Upper lobe of left lung (tissue), 6 donors: ENCODE measurements at places on chromosomes 1 and 21.

DNA sequence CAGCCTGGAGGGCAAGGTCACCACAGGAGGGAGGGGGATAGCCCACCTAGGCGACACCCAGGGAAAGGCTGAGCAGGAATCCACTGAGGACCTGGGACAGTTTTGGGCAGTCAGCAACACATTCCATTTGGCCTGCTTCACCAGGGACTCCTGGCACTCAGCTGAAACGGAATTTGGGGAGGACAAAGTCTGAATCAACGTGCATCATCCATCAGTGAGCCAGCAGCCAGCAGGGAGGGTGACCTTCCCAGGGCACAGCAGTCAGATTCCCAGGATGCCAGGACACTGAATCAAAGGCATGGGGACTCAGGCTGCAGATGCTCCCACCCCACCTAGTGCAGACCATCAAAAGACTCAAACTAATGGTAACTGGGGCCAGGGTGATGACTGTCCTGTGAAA is 4.6 kb downstream of the SH3BP5L start:
- no peak for DNase-seq

DNA sequence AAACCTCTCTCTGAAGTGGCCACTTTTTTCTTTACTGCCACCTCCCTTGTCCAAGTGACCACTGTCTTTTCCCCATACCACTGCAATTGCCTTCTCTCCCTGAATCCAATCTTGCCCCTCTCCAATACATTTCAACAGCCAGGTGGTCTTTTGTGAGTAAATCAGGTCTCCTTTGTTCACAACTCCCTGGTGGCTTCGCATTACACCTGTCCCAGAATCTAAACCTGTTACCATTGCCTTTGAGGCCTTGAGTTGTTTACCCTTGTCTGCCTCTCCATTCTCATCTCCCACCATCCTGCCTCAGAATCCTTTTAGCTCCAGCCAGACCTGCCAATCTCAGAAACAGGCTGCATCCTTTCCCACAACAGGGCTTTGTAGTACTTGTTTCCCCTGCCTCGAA is 21.8 kb upstream of the DYNLT5 start:
- DNase-seq: no peak

DNA sequence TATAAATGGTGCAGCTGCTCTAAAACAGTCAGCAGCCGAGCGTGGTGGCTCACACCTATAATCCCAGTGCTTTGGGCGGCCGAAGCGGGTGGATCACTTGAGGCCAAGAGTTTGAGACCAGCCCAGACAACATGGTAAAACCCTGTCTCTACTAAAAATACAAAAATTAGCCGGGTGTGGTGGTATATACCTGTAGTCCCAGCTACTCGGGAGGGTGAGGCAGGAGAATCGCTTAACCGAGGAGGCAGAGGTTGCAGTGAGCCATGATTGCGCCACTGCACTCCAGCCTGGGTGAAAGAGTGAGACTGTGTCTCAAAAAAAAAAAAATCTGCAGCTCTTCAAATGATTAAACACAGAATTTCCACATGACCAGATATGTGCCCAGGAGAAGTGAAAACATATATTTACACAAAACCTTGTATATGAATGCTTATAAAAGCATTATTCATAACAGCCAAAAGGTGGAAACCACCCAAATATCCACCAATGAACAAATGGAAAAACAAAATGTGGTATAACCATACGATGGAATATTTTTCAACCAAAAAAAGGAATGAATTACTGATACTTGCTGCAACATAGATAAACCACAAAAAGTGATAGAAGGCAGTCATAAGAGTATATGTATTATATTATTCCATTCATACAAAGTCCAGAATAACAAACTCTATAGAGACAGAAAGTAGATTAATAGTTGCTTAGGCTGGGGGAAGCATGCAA is 14.1 kb downstream of the EPS15 start:
- DNase-seq: no peak

DNA sequence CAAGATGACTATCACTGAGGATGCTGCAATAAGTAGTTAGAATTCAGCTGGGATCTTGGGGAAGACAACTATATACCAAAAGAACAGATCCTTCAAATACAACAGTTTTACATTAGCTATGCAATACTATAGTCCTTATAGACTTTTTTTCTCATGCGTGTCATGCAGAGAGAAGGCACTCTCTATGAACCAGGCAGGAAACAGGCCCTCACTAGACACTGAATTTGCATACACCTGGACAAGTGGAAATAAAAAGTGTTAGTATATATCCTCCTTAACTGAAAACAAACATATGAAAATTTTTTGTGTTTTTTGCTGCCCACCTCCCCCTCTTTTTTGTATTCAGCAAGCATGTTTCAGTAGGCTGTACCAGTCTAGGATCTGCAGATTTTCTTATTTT is 29.9 kb downstream of the TMCO1 start:
- no peak for DNase-seq

DNA sequence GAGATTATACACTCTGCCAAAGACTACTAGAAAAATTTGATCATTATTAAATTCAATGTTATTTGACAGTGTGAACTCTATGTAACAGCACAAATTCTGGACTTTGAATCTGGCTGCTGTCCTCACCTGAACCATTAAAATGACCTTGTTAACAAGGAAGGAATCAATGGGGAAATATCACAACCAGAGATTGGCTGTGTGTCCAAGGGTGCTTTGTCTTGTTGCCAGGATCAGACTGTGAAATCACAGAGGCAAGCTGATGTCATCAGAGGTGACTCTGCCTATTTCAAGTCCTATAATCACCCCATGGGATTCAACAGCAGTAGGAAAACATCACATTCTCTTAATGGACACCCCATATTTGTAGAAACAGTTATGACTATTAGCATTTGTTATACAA is 46.8 kb downstream of the ADAMTS5 start:
- no peak for DNase-seq

- DNase-seq: no peak
Measured at GRCh38 chr1:206472886-206473285, 2.6 kb downstream of the IKBKE start.

DNA sequence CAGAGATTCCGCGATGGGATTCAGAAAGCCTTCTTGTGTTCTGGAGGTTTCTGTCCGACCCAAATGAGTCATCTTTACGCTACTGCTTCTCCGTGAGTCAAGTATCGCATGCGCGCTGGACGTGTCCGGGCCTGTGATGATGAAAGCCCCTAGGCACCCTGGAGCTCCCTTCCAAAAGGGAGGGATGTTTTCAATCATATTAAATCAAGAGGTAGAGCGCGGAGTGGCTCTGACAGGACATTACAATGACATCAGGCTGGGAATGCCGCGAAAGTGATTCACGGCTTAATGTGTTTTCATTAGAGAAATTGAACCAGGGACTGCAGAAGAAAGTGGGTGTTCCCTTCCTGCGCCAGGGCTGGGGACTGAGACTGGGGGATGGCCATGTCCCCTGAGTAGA is 48.5 kb downstream of the AJAP1 start:
- no peak for DNase-seq

DNA sequence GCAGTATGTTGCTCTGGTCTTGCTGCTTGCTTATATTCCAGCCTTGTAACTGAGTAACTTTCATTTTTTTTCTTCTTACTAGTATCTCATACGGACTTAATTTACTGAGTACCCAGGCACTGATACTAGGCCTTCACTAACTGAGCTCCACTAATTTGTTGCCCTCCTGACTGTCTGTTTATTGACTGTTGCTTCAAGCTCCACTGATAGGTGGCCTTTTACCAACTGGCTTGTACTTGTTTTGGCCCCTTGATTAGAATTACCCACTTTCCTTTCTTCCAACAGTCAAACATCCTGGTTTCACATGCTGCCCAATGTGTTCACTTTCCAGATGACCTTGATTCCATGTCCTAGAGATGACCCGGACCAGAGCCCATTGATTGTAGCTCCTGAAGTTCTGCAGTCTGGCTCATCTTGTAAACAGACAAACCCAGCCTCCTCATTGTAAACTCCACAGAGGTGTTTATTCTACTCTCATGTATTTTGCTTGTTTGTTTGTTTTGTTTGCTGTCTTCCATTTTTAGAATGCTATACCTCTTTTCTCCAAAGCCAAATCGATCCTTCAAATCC is 27.7 kb downstream of the RGS1 start:
- no peak for DNase-seq

DNA sequence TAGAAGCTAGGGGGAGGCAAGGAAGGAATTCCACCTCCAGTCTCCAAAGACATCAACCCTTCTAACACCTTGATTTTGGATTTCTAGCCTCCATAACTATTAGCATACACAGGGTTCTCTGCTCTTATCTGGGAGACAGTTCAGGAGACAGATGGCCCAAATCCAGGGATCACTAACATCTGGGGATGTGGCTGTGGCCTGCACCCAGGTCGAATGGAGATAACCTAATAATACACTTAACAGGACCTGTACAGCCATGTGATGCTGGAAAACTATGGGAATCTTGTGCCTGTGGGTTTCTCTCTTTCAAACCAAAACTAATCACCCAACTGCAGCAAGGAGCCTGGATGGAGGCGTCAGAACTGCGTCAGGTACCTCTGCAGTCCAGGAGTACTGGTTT is 47.6 kb downstream of the KIAA0319L start:
- no peak for DNase-seq

DNA sequence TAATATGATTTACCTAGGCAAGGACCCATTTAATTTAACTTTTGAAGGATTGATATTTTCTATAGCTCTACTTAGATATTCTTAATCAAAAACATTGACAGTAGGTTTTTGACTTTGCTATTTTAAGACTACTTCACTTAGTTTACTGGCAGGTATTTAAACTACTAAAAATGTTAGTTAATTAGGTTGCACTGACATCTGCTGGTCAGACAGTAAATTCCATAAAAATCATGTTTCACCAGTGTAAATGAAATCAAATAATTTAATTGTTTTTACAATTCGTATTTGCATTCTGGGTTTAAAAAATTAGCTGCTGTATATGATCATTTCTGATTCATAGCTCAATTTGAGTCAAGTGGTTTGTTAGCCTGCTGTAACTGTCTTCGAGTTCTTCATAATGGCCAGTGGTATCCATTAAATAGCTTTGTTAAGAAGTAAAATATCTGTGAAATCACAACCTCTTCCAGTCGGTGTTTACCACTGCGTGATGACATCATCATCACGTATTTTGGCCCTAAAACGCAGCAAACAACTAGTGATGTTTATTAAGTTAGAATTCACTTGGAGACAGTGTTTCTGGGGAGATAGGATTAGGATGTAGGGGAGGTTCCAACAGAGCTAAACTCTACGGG is 26.2 kb downstream of the EXTL2 start:
- no peak for DNase-seq

DNA sequence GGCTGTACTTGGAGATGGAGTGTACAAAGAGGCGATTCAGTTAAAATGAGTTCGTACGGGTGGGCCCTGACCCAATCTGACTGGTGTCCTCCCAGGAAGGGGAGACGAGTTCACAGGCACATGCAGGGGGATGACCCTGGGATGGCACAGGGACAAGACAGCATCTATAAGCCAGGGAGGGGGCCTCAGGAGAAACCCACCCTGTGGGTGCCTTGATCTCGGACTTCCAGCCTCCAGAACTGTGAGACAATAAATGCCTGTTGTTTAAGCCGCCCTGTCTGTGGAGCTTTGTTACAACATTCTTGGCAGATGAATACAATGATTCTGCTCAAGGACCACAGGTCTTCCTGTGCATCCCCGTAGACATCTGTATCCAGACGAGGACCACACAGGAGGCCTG is 14.6 kb upstream of the CLDN14 start:
- DNase-seq: no peak

- DNase-seq: no peak
Measured at GRCh38 chr1:227321035-227321434, 2.7 kb upstream of the CDC42BPA start.

DNA sequence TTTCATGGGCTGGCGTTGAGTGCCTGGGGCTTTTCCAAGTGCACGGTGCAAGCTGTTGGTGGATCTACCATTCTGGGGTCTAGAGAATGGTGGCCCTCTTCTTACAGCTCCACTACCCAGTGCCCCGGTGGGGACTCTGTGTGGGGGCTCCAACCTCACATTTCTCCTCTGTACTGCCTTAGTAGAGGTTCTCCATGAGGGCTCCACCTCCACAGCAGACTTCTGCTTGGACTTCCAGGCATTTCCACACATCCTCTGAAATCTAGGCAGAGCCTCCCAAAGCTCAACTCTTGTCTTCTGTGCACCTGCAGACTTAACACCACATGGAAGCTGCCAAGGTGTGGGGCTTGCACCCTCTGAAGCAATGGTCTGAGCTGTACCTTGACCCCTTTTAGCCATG is 82.1 kb downstream of the CCDC18 start:
- no peak for DNase-seq

- no peak for DNase-seq
Measured at GRCh38 chr1:38662126-38662525, 197.4 kb downstream of the RRAGC start.

DNA sequence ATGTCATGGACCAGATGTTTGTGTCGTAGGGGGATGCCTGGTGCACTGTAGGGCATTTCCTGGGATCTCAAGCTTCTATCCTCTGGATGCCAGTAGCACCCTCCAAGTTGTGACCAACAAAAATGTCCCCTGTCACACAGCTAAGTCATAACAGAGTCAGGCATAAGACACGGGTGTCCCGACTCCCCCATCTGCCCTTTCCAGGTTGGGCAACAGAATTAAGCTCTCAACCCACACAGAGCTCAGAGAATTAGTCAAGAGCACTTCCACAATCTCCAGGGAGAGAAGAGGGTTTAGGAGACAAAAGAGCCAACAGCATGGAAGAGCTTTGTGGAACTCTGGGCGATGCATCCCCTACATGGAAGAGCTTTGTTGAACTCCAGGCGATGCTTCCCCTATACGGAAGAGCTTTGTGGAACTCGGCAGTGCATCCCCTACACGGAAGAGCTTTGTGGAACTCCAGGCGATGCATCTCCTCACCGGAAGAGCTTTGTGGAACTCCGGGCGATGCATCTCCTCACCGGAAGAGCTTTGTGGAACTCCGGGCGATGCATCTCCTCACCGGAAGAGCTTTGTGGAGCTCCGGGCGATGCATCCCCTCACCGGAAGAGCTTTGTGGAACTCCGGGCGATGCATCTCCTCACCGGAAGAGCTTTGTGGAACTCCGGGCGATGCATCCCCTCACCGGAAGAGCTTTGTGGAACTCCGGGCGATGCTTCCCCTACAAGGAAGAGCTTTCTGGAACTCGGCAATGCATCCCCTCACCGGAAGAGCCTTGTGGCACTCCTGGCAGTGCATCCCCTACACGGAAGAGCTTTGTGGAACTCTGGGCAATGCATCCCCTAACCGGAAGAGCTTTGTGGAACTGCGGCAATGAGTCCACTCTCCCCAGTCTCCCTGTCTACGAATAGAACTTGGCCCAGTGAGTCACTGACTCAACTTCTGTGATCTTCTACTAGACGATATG is 422.7 kb downstream of the KIF26B start:
- no peak for DNase-seq

DNA sequence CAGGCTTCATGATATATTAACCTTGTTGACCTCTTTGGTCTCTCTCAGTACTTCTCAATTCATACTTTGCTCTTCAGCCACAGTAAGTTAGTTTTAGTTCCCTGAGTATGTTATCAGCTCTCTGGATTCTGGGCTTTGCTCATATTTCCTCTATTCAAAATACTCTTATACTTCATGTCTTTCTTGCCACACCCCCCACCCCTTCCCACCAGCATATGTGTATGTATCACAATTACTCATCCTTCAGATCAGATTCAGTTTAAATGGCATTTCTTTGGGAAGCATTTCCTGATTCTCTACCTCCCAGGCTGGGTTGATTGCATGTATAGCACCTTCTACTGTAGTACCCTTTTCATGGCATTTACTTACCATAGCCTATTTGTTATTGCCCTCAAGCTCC is 28.3 kb downstream of the SLC30A7 start:
- DNase-seq: no peak

- no peak for DNase-seq
Measured at GRCh38 chr1:182147136-182147820, 85.8 kb upstream of the ZNF648 start.

GRCh38 chr1:7253988-7254587 is 468.8 kb downstream of the CAMTA1 start:
- DNase-seq: no peak
